ENCODE measurements at places on chromosomes 11 and 22. TPM values are rescaled to one million over a fixed set of nuclear protein-coding genes. Genes with fewer than 3 reads are reported as not detected.

The CHRM1 gene
- total RNA-seq: not detected

The EMID1 gene
- 0.21 TPM for total RNA-seq

The ENTHD1 gene
- total RNA-seq: not detected

The RAB30 gene
- total RNA-seq: 4.1 TPM

The PIWIL4 gene
- 1.00 TPM for total RNA-seq

The CAPN5 gene
- 2.1 TPM for total RNA-seq

The GAL3ST3 gene
- total RNA-seq: not detected

The ARHGAP42 gene
- 7.5 TPM for total RNA-seq

The SNX32 gene
- 0.68 TPM for total RNA-seq

The ATP5MG gene
- total RNA-seq: 121 TPM

The SLC22A6 gene
- total RNA-seq: not detected

The NNMT gene
- total RNA-seq: 0.34 TPM

The CBLIF gene
- not detected for total RNA-seq

The PGA5 gene
- not detected for total RNA-seq

The OLFML1 gene
- total RNA-seq: not detected

The E2F8 gene
- total RNA-seq: under 0.01 TPM

The KIF18A gene
- total RNA-seq: 1.0 TPM

The MMP8 gene
- not detected for total RNA-seq

The PGR gene
- not detected for total RNA-seq

The YPEL4 gene
- under 0.01 TPM for total RNA-seq

The NCAM1 gene
- 0.34 TPM for total RNA-seq

The GRM5 gene
- under 0.01 TPM for total RNA-seq
